ENCODE measurements at places on chromosomes 12 and 14. TPM values are rescaled to one million over a fixed set of nuclear protein-coding genes. Genes with fewer than 3 reads are reported as not detected.

Gene C14orf132
- 31.6 TPM for polyA plus RNA-seq

Gene NDUFB1
- 1,121 TPM for polyA plus RNA-seq

Gene ENDOU
- not detected for polyA plus RNA-seq

Gene EGLN3
- 64.5 TPM for polyA plus RNA-seq

Gene DCN
- 5.3 TPM for polyA plus RNA-seq

Gene CKB
- polyA plus RNA-seq = 1,817 TPM

Gene NINJ2
- polyA plus RNA-seq = 0.92 TPM

Gene TMEM30B
- polyA plus RNA-seq = not detected

Gene TC2N
- not detected for polyA plus RNA-seq

Gene PTGDR
- not detected for polyA plus RNA-seq

Gene TESPA1
- polyA plus RNA-seq = not detected

Gene IRF2BPL
- polyA plus RNA-seq = 3.3 TPM
